ENCODE measurements at places on chromosomes 1 and 21.

DNA sequence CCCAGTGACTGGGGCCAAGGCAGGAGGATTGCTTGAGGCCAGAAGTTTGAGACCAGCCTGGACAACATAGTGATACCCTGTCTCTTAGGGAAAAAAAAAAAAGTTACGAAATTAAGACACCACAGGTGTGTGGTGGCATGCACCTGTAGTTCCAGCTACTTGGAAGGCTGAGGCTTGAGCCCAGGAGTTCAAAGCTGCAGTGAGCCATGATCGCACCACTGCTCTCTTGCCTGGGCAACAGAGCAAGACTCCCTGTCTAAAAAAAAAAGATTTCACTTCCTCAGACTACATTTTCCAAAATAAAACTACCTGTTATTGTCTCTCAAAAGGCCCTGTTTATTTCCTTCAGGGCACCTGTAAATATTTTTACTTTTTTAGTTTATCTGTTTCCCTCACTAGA lies 4.7 kb upstream of the STK40 start:
- no peak for DNase-seq

DNA sequence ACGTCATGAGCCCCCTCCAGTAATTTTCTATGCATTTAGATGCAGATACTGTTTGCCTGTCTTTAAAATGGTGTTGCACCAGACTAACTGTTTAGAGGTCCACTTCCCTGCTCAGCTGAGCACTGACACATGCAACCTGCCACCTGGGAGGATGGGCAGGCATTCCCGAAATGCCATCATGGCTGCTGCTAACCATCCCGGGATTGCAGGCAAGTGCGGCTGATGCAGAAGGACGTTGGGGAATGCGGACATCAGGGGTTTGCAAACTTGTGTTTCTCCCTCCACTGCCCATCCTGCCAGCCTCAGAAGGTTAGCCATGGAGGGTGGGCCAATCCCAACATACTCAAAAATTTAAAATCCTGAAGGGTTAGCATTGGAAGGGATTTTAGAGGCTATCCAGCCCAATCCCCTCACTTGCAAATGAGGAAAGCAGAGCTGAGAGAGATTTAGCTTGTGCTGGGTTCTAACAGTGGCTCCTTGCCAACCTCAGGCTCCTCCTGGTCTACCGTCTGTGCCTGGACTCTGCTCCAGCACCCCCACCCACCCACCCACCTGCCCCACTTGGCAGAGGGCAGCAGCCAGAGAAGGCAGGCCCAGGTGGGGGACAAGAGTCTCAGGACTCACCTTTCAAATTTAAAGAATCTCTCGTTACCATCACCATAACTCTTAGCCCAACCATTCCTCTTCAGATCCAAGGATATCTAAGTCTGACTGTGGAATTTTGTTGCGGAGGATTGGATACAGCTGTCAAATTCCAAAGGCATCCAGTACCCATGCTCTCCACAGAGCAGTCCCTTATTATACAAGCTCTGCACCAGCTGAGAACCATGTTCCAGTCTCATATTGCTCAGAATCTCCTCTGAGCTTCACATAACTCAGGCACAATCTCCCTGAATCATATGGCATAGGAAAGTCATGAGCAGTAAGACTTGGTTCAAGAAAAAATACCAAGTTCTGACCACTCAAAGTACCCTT lies 34.2 kb downstream of the HIVEP3 start:
- no peak for DNase-seq

- no peak for DNase-seq
Measured at GRCh38 chr1:33824971-33825370, 38.9 kb upstream of the HMGB4 start.

GRCh38 chr1:222759451-222760035 lies 22.5 kb downstream of the FAM177B start:
- DNase-seq: no peak

- no peak for DNase-seq
Measured at GRCh38 chr1:226279498-226279897, 29.5 kb downstream of the LIN9 start.

DNA sequence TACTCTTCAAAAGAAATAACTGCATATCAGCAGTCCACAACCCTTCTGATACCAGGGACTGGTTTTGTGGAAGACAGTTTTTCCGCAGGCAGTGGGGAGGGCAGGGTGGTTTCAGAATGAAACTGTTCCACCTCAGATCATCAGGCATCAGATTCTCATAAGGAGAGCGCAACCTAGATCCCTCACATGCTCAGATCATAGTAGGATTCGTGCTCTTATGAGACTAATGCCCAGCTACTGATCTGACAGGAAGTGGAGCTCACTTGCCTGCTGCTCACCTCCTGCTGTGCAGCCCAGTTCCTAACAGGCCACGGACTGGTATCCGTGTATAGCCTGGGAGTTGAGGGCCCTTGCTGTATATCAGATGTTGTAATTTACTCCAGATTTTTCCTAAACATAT lies 11.5 kb downstream of the RO60 start:
- DNase-seq: no peak

- DNase-seq: peak; percentile 73
Measured at GRCh38 chr1:221777431-221778072, 35.7 kb upstream of the DUSP10 start.

DNA sequence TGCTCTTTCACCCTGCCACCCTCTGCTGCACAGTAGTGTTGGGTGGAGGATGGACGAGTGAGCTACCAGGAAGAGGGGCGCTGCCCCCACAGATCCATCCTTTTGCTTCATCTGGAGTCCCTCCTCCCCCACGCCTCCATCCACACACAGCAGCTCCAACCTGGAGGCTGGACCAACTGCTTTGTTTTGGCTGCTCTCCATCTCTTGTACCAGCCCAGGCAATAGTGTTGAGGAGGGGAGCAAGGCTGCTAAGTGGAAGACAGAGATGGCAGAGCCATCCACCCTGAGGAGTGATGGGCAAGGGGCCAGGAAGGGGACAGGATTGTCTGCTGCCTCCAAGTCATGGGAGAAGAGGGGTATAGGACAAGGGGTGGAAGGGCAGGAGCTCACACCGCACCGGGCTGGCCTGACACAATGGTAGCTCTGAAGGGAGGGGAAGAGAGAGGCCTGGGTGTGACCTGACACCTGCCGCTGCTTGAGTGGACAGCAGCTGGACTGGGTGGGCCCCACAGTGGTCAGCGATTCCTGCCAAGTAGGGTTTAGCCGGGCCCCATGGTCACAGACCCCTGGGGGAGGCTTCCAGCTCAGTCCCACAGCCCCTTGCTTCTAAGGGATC lies 8.5 kb downstream of the CHRNB2 start:
- DNase-seq: no peak

GRCh38 chr1:17020502-17020901 lies 8.8 kb upstream of the ATP13A2 start:
- DNase-seq: no peak

DNA sequence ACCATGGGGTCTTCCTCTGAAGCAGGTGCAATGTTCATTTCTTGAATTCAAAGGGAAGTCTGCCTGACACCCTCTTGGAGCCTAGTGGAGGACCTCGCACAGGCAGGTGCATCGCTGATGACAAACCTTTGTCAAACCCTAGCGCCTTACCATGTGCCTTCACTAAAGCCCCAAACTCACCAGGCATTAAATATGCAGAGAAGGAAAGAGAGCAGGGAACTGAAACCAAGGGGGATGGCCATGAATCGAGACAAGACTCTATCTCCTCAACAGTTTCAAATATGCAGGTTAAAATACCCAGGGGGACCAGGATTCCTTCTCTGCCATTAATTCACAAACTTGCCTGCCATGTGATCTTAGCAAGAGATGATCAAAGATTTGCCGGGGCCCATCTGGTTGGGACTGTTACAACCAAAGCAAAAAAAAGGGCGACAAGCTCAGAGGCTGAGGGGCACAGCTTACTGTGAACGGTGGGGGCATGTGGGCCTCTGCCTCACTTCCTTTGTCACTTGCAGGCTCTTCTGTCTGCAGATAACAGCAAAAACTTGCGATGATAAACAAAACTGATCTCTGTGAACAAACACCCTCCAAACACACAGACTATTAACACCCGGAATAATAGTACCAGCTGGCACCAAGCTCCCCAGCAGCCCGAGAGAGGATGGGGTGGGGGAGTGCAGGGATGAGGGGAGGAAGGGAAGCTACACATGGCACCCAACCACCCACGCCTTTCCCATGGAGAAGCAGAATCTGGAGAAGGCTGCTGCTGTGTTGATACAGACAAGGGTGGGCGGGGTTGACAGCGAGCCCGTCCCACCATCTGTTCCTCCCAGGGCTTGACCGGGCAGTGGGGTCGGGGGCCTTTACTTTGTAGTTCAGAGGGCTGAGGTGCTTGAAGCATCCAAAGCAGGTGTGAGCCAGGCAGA lies 33.9 kb downstream of the TMEM63A start:
- DNase-seq: peak; percentile 41

GRCh38 chr1:85334962-85335361 lies 58.5 kb upstream of the BCL10 start:
- no peak for DNase-seq

GRCh38 chr1:191002768-191003167 lies 525.1 kb upstream of the BRINP3 start:
- no peak for DNase-seq

GRCh38 chr1:231279081-231279480 lies 38.1 kb downstream of the GNPAT start:
- DNase-seq: no peak

DNA sequence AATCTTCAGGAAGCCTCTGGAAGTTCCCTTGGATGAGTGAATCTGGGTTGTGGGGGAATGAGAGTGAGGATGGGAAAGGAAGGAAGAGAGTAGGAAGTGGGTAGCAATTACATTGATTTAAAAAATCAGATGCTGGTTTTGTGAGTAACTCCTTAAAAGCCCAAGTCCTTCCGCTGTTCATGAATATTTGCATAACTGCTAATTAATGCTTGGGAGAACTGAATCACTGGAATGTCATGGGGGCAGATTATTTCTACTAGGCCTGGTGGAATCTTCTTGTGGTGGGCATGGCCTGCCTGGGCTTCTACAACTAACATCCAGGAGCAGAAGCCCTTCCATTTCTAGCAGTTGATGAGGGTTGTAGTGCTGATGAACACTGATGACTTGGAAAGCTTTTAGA lies 52.7 kb downstream of the FASLG start:
- DNase-seq: no peak

- DNase-seq: no peak
Measured at GRCh38 chr1:29311352-29312030, 75.2 kb downstream of the PTPRU start.

DNA sequence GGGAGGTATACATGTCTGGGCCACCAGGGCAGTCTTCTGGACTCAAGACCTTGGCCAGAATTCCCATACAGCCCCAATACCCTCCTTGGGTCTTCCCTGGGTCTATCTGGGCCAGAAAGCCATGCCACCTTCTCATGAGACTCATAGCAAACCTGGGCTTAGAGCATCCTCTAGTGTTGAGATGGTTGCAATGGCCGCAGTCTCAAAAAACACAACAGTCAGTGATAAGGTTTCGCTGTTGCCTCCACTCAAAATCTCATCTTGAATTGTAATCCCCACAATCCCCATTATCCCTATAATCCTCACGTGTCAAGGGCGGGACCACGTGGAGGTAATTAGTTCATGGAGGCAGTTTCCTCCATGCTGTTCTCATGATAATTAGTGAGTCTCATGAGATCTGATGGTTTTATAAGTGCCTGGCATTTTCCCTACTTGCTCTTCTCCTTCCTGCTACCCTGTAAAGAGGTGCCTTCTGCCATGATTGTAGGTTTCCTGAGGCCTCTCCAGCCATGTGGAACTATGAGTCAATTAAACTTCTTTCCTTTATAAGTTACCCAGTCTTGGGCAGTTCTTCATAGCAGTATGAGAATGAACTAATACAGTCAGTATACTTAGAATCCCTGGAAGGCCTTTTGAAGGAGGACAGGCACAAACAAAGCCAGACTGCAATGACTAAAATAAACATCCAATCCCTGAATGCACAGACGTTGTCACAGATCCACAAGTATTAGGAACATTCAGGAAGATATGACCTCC lies 77.0 kb downstream of the CTH start:
- DNase-seq: peak; percentile 47

- peak; percentile 68 for DNase-seq
Measured at GRCh38 chr1:109927911-109928321, 17.3 kb downstream of the CSF1 start.

DNA sequence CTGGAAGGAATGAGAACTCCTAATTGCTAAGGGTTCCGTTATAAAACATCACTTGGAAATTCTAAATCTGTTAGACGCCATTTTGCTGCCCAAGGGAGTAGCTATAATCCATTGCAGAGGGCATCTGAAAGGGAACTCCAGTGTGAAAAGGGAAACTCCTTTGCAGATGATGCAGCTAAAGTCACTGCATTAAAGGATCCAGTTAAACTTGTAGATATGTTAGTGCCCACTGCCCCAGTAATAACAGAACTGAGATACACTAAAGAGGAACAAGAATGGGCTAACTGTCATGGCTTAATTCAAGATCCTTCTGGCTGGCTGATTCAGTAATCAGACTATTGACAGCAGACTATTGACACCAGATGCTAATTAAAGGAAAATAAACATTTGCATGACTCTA lies 81.8 kb upstream of the KIAA0040 start:
- no peak for DNase-seq

GRCh38 chr1:203526572-203526971 lies 32.6 kb downstream of the OPTC start:
- DNase-seq: no peak

- DNase-seq: no peak
Measured at GRCh38 chr21:43299441-43300277, 127.3 kb downstream of the SIK1 start.

GRCh38 chr1:7105269-7105668 lies 320.0 kb downstream of the CAMTA1 start:
- no peak for DNase-seq

- no peak for DNase-seq
Measured at GRCh38 chr1:64896551-64896950, 69.8 kb downstream of the JAK1 start.

DNA sequence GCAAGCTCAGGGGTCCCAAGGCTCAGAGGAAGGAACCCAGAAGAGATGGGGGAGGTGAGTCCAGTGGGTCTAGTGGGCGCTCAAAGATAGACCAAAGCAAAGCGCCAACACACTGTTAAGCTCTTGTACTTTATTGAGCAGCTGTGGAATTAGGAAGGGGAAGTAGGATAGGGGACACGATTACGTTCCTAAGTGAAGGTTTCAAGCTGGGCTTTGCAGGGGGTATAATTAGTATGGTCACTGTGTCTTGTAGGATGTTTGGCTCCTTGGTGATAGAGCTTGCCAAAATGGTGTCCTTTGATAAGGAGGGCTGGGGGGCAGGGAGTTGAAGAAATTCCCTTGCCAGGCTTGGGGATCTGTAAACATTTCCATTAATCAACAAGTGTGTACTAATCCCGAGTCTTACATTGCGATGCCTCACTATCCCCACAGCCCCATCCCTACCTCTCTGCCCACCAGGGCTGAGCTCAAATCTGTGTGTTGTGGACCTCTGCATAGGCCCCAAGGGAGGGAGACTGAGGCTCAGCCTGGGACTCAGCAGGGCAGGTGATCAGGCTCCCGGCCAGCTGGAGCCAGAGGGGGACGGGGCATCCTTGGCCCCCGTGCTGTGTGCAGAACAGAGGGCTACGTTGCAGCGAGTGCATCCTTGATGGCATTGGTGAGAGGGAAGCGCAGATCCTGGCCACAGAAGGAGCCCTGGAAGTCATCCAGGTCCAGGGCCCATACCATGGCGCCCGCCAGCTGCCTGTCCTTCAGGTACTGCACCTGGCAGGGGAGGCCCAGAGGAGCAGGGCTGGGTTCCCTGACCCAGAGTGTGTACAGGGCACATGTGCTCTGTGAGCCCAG lies 3.4 kb upstream of the MYBPH start:
- DNase-seq: peak; percentile 18

GRCh38 chr21:42291003-42291750 lies 24.0 kb downstream of the TFF3 start:
- no peak for DNase-seq

Measured in suppressor macrophage treated with lipopolysaccharide for 1 hour (primary cell).